ENCODE measurements at places on chromosomes 1 and 21.

GRCh38 chr1:22344329-22344630 is 107.4 kb upstream of the ZBTB40 start:
- DNase-seq = no peak

GRCh38 chr1:69913977-69914376 is 291.4 kb downstream of the LRRC40 start:
- DNase-seq = no peak

- DNase-seq = peak; percentile 24
These were observed 1.0 kb downstream of the TRMT1L start for GRCh38 chr1:185155600-185156287.

GRCh38 chr1:154993572-154994268 is at the start of gene LENEP:
TSS of gene LENEP (plus strand) at chr1:154993586. CDS start at chr1:154993608, 22 bp downstream.
- DNase-seq = no peak

DNA sequence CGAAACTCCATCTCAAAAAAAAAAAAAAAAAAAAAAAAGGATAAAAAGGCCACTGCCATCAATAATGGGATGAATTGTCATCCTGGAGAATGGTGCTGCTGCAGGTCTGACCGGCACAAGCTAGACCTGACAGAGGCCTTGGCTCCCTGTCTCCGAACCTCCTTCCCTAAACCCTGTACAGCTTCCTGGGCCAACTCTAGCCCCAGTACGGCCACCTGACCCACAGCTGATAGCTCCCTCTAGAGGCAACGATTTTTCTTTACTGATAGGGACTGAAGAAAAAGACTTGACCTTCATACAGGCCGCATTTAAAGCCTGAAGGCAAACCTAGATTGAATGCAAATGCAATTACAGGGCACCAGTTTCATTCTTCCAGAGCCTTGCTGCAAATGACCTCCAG is 30.7 kb downstream of the NOL9 start:
- DNase-seq = no peak

- no peak for DNase-seq
These were observed 2.6 kb upstream of the TAGLN2 start for GRCh38 chr1:159927849-159928431.

- DNase-seq = no peak
These were observed 105.9 kb upstream of the SLC45A1 start for GRCh38 chr1:8211883-8212579.

Measured in GM06990 (cell line).